ENCODE measurements at places on chromosomes 6 and 20.

- no peak for DNase-seq
Measured at GRCh38 chr20:36835025-36835424, 40.9 kb upstream of the TLDC2 start.

GRCh38 chr6:30570740-30571074 lies 535 bp upstream of the ABCF1 start:
- DNase-seq, result no peak

DNA sequence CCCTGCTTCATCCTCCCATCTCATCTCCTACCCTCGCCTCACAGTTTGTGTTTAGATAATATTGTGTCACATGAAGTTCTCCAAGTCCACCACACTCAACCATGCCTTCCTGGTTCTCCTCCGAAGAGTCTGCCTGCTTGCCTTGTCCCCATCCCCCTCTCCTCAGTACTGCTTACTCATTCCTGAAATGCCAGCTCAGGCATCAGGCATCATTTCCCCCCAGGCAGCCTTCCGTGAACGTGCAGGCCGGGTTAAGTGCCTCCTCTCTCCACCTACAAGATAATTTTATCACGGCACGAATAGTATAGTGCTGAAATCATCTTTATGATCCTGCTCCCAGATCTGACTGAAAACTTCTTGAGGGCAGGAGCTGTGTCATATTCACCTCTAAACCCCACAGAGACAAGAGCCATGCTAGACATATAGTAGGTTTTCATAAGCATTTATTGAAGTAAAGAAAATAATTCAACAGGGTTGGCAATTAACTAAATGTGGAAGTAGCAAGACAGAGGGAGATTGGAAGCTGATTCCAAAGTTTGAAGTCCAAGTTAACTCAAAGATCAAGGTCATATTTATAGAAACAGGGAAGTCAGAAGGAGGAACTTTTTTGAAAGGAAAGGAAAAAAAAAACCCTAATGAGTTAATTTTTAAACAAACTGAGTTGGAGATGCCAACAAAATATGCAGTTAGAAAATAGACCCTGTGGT lies 48.7 kb upstream of the BMP2 start:
- DNase-seq, result no peak

- no peak for DNase-seq
Measured at GRCh38 chr20:33113387-33113908, 34.0 kb downstream of the BPIFB4 start.
